ENCODE measurements at places on chromosomes 7 and 10. TPM values are rescaled to one million over a fixed set of nuclear protein-coding genes. Genes with fewer than 3 reads are reported as not detected.

GRCh38 chr10:104299031-104299904, 30.3 kb downstream of the GSTO2 start:
- peak overlapping the region; percentile 4 for H3K4me3 ChIP-seq
- no peak for DNase-seq
- H3K36me3 ChIP-seq = no peaks in the 10 kb centered on the region
- no peaks in the 10 kb centered on the region for H3K27me3 ChIP-seq
- H3K27ac ChIP-seq = peak overlapping the region; percentile 67
- peaks cover 31% of the 10 kb centered on the region for H3K4me1 ChIP-seq

The AMPH gene
- total RNA-seq = 0.58 TPM

GRCh38 chr10:111578076-111578475, 501.2 kb downstream of the ADRA2A start:
- no peak for DNase-seq
- no peaks in the 10 kb centered on the region for H3K36me3 ChIP-seq

GRCh38 chr7:42902331-42902730, 9.5 kb downstream of the C7orf25 start:
- H3K4me1 ChIP-seq = peaks cover 4% of the 10 kb centered on the region
- no peak overlapping the region for H3K27ac ChIP-seq
- no peak for DNase-seq
- H3K27me3 ChIP-seq = no peaks in the 10 kb centered on the region

The CDK1 gene
- total RNA-seq = 3.4 TPM
